ENCODE measurements at places on chromosomes 6 and 20. TPM values are rescaled to one million over a fixed set of nuclear protein-coding genes. Genes with fewer than 3 reads are reported as not detected.

Gene SNRPB
- total RNA-seq: 104 TPM

Gene ADGRF5
- 3.2 TPM for total RNA-seq

Gene DOK5
- total RNA-seq: 0.39 TPM

Gene LINC00237
- total RNA-seq: not detected

Gene OR2H2
- not detected for total RNA-seq

- DNase-seq: no peak
These were observed 111.4 kb upstream of the CLDN20 start for GRCh38 chr6:155152211-155153076.

GRCh38 chr20:13089950-13090469 is 81.2 kb downstream of the SPTLC3 start:
- DNase-seq: no peak

DNA sequence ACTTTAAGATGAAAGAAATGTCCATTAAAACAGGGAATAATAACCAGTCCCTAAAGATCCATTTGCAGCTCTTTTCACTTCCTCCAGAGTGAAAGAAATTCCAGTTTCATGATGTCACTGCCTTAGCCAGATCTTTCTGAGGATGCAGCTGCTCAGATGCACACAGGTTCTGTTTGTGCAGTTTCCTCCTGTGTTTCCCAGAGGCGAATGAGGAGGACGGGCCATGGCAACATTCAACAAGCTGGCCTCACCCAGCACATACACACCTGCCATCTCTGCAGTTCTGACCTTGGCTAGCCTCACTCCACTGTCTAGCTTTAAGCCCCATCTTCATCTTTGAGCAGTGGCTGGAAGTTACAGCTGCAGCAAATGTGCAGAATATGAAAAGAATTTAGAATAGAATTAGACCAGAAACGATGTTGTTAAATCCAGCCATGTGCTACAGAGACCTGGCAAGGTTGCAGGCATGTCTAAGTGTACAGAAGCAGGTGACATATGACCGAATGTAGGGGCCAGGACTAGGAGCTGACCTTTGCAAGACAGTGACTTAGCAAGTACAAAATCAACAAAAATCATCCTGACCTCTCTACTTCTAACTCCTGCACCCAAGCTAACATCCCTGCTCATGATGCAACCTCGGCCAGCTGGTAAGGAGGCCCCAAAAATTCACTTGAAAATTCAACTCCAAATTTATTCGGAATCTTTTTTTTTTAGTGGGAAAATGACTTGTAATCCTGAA is 35.0 kb downstream of the FAM50B start:
- DNase-seq: no peak

DNA sequence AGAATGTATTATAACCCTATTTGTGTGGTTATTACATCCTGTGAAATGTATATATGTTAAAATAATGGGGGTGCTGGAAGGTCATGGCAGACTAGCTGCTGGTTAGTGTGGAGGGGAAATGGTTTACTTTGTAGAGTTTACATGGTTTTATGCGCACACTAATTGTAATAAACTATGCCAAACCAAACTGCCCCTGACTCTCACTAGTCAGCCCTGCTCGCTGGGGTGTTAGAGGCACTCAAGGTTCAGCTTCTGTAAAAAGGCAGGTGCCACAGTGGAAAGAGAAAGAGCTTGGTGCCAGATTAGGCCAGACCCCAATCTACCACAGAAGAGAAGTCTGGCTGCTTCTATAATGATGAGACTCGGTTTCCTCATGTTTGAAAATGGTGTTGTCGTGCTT is 52.7 kb downstream of the GOPC start:
- no peak for DNase-seq

DNA sequence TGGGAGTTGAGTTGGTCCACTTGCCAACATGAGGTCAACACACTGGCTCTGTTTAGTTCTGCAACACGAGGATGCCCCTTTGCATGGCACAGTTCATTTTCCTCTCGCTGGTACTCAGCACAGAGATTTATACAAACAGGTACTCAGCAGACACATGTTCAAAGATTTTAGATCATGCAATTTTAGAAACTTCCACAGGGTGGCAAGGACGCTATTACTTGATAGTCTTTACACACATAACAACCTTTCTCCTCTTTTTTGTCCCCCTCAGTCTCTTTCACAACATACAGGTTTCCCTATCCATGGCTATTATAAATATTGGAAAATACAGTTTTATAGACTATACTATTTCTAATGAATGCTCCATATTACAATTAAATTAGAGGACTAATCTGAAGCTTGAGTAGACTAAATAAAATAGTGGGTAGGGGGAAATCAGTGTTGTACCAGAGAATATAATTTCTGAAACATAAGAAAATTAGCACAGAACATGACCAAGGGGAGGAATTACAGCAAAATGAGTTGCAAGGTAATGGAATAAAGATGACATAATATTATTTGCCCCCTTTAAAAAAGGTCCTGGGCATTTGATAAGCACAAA is 331.8 kb upstream of the BTBD3 start:
- DNase-seq: no peak

DNA sequence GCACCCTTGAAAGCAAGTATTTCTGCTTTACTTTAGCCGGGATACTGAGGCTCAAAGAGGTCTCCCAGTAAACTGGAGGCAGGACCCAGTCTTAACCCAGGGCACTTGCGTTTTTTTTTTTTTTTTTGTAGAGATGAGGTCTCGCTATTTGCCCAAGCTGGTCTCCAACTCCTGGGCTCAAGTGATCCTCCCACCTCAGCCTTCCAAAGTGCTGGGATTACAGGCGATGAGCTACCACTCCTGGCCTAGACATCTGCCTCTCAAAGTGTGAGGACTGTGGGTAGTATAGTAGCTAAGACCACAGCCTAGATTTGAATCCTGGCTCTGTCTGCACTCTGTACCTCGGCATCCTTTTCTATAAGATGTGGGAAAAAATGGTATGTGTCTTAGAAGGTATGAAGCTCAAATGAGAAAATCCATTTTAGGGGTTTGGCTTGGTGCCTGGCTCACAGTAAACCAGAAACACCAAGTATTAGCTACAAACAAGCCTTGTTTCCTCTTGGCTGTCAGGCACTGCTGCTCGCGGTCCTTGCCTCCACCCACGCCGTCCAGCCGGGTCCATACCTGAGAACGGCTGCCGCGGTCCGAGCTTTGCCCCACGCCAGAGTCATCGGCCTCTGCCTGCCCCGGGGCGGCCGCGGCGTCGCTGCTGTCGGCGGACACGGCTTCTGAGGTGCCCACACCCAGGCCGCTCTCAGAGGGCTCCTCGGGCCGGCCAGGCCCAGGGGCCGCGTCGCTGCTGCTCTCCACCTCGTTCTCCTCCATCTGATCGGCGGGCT is 1.2 kb downstream of the ZNF335 start:
- DNase-seq: peak; percentile 62

DNA sequence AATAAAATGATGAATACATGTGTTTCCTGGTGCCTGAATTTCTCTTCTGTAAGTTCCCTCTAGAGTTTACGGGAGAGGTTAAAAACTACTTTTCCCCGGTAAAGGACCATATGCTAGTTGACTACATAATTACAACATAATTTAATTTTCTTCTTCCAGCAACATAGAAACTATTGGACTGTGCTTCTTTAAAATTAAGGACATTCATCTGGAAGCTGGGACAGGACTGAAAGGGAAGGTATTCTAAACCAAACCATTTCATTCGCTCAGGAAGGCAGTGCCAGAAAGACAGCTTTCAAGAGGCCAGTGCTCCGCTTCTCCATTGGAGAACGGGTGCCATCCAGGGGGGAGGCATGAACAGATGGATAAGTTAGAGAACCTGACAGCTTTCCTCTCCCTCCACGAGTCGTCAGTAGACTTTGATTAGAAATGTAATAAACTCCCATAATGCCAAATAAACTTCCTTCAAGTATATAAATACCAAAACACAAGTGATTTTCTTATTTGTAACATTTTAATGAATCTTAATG is 458.0 kb upstream of the SOX4 start:
- no peak for DNase-seq

- no peak for DNase-seq
These were observed 6.9 kb upstream of the CD93 start for GRCh38 chr20:23092861-23093495.

DNA sequence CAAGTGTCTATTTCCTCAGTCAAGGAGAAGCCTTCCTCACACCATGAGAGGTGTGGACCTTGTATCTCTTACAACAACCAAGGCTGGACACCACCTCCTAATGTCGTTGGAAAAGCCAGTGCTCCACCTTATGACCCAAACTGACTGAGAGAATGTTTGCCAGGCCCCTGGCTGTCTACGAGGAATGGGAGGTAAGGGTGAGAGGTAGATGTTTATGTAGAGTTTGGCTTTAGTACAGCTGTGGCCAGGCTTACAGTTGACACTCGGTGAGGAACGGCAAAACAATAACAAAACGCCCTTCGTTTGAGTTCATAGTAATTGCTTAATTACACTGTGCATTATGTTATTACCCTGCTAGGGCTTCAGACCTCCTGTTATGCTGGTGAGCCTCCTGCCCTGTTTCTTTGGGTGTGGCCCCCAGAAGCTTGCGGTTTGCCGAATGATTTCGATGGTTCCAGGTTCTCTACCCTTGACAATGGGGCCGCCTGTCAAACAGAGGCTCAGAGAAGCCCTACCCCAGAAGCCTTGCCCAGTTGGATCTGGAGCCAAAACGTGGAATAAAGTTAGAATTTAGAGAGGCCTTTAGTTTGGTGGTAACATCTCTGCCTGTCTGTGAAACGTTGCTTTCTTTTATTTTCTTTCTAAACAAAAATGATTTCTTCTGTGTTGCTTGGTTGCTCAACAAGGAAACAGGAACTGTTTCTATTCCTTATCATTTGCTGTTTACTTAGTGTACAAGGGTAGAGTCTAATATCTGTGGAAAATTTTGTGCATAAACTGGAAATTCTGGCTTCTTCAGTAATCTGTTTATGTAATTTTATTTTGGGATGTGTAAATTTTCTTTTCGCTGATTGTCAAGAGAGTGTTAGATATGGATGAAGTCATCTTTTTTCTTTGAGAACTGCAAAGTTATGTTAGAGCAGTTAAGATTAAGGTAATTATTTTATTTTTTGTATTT is 60.4 kb upstream of the FOXQ1 start:
- peak; percentile 18 for DNase-seq

DNA sequence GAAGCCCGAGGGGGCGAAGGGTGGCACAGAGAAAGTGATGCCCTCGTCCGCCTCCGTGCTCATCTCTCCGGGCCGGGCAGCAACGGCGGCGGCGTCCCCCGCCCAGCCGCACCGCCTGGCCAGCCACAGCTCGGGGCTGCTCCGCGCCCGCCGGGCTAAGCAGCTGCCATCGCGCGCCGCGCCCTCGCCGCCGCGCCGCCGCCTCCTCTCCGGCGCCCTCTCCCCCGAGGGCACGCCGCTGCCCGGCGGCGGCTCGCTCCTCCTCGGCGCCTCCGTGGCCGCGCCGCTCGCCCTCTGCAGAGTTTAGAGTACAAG is 225 bp downstream of the MAP3K5 start:
- no peak for DNase-seq

DNA sequence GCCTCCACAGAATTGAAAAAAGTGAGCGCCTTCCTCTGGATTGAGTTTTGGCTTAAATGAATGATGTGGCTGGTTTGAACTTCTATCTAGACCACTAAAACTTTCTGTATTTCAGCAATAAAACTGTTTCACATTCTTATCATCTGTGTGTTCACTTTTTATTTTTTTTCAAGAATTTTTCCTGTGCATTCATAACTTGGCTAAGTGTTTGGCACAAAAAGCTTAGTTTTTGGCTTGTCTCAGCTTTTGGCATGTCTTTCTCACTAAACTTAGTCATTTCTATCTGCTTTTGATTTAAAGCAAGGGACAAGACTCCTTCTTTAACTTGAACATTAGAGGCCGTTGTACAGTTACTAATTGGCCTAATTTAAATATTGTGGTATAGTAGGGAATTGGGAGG is 1015.1 kb downstream of the EPHA7 start:
- no peak for DNase-seq

DNA sequence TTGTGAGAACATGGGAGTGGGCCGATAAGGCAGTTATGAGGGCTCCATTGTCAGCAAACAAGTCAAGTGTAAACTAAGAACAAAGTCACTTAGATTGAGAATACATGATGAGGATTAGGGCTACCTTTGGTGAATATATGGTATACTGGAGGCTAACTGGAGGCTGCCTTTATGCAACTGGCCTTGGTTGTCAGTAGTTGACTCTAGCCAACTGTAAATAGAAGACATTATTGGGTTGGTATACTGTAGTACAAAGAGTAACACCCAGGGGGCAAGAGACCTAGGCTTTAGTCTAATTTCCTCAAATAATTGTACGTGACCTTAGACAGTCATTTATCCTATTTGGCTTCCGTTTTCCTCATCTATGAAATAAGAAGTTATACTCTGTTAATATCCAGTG is 235.2 kb downstream of the ARID1B start:
- no peak for DNase-seq

DNA sequence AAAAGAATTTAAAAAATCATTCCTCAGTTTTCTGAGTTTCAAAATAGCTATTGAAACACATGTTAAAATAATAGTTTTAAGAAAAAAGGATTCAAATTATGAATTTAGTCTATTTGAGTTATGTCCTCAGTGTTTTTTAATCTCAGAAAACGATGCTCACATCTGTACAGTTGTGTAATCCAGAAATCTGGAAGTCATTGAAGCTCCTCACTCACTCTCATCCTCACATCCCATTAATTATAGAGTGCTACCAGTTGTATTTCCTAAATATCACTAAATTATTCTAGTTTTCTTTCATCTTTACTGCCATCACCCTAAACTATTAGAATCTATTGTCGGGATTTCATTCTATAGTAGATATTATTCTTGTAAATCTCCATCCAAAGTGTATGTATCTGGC is 234.7 kb upstream of the RIMS1 start:
- no peak for DNase-seq

GRCh38 chr6:117919775-117920729 is 13.0 kb downstream of the SLC35F1 start:
- DNase-seq: no peak

DNA sequence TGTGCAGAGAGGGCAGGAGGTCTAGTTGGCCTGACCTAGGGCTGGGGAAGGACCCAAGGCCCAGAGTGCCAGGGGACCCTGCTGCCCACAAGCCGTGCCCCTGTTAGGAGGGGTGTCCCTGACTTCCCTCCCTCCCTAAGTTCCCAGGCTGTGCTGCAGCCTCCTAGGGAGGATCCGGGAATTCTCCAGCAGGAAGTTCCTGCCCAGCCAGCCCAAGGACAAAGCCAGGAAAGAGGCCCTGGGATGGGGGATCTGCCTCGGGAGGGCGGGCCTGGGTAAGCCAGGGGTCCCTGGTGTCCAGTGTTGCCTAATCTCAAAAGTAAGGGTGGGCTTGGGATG is 9.3 kb upstream of the BAK1 start:
- no peak for DNase-seq

Measured in left colon (tissue), 2 donors.